Dermis blood vessel endothelial cell (primary cell): ENCODE measurements at places on chromosomes 7 and 10. TPM values are rescaled to one million over a fixed set of nuclear protein-coding genes. Genes with fewer than 3 reads are reported as not detected.

DNA sequence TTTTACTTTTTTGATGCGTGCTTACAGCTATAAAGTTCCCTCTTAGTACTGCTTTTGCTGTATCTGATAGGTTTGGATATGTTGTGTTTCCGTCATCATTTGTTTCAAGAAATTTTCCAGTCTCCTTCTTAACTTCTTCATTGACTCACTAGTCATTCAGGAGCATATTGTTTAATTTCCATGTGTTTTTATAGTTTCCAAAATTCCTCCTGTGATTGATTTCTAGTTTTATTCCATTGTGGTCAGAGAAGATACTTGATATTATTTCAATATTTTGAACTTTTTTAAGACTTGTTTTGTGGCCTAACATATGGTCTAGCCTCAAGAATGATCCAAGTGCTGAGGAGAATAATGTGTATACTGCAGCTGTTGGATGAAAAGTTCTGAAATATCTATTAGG lies 75.5 kb upstream of the CREB5 start:
- no peak for DNase-seq

- peak; percentile 42 for DNase-seq
Measured at GRCh38 chr10:14507781-14508180, 177.1 kb upstream of the FRMD4A start.

- DNase-seq = no peak
Measured at GRCh38 chr10:56844978-56845529, 484.0 kb upstream of the ZWINT start.

DNA sequence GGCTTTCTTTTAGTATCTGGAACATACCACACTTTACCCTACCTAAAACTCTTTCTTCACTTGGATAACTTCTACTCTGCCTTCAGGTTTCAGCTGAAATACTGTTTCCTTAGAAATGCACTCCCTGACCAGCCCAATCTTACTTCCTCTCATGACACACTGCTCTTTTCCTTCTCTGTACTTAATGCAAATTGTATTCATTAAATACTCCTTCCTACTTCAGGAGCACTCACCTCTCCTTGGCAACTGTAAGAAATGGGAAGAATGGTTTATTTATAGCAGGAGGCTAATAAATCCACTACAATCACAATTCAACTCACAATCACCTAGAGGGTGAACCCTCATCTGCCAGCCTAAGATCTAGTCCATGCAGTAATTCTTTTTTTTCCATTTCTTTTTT lies 15.2 kb downstream of the ZCWPW1 start:
- DNase-seq = no peak

GRCh38 chr10:102681696-102682095 lies 32.5 kb downstream of the ARL3 start:
- no peak for DNase-seq

- no peak for DNase-seq
Measured at GRCh38 chr7:47047384-47047783, 534.5 kb downstream of the TNS3 start.

Gene EPDR1
- 1.7 and 7.2 TPM in 2 replicates for total RNA-seq

GRCh38 chr10:127737563-127738511 lies 852 bp downstream of the FOXI2 start:
- no peak for DNase-seq

Gene TMEM229A
- total RNA-seq = not detected in 2 replicates

GRCh38 chr7:138864667-138865066 lies 66.7 kb upstream of the ATP6V0A4 start:
- DNase-seq = no peak

Gene KLHDC10
- total RNA-seq = 26.9 and 33.8 TPM in 2 replicates

Gene TMEM26
- not detected in 2 replicates for total RNA-seq

DNA sequence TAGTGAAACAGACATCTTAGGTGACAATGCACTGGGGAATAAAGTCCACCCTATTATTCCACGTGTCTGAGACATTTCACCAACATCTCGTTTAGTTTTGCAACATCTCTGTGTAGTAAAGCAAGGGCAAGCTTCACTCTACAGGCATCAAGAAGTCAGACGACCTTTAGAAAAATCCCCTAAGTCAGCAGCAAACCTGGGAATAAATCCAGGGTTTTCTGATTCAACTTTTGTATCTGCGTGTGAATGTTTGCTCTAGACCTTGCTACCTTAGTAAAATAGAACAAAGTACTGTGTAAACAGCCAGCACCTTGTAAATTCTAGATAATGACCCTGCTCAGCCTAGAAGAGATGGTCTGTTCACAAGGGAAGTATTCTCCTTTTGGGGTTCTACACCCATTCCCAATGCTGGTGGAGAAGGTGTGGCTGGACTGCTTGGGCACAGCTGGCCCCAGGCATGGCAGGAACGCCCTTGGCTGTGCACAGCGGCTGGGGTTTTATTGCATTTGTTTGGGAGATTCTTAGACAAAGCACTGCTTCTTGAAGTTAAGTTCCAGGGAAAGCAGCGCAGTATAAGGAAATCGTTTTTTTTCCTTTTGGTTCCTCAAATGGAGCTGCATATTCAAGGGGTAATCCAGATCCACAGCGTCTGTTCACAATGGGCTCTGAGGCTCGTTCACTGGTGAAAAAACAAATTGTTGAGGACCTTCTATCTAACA lies 38.3 kb upstream of the GALNTL5 start:
- DNase-seq = no peak

GRCh38 chr10:92103376-92104090 lies 180.0 kb downstream of the BTAF1 start:
- DNase-seq = no peak

Gene SP4
- 6.5 and 8.4 TPM in 2 replicates for total RNA-seq

DNA sequence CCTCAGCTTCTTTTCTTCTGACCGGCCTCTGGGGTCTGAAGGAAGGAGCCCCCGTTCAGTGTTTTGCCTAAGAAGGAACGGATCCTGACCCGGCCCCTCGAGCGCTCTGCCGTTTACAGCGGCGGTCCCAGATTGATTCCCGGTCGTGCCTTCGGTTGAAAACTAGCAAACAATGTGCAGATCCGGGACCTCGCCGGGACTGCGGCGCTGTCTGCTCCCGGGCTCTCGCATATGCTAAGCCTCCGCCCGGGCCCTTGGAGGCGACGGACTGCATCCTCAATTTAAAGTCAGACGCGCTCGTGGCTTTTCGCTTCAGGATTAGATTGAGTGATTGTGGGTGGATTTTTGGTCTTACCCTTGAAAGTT lies 559 bp downstream of the DBF4 start:
- peak; percentile 76 for DNase-seq

DNA sequence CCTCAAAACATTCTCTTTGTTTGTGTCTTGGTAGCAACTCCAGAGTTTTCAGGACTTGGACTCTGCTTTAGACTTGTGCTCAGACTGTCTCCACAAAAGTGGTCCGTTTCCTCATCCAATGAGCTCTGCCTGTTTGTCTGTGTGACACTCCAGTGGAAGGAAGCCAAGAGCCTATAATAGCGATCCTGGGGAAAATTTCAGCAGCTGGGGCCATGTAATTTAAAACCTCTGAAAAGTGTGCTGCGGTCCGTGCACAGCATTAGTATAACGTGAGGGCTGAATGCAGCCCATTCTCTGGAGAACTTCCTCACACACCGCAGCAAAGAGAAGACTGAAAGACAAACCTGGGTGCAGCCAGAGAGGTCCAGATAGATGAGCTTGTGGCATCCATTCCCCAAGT lies at the start of gene LRRC17:
Gene LRRC17 (plus strand): TSS at position 259 of the 400 bp plus-strand sequence. CDS start 20,914 bp downstream, outside the sequence.
- peak; percentile 68 for DNase-seq

DNA sequence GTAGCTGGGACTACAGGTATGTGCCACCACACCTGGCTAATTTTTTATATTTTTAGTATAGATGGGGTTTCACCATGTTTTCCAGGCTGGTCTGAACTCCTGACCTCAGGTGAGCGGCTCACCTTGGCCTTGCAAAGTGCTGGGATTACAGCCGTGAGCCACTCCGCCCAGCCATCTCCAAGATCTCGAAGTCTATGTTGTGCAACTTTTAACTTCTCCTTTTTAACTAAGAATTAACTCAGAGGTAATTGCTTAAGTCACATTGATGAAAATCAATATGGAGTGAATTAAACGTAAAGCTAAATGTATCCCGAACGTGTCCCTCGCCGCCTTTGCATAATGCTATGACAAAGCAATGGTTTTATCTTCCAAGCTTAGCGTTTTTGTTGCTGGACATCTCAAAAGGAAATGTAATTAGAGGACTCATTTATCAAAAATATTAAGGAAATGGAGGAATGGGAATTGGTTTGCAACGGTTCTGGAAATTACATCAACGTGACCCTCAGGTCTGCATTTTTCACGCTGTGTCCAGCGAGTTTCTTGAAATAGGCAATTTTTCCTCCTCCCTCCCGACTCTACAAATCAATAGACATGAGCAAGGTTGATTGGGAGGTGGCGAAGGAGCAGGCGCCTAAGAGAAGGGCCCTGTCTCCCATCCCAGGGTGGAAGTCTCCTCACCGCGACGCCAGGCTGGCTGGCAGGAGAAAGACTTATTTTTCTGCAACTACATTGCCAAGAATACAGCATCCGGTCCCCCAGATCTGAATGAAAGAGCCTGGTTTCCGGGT lies 89.8 kb downstream of the TMEM130 start:
- no peak for DNase-seq

GRCh38 chr10:10734356-10735064 lies 283.2 kb upstream of the CELF2 start:
- no peak for DNase-seq

GRCh38 chr10:112792487-112793201 lies 157.4 kb upstream of the TCF7L2 start:
- DNase-seq = peak; percentile 3

DNA sequence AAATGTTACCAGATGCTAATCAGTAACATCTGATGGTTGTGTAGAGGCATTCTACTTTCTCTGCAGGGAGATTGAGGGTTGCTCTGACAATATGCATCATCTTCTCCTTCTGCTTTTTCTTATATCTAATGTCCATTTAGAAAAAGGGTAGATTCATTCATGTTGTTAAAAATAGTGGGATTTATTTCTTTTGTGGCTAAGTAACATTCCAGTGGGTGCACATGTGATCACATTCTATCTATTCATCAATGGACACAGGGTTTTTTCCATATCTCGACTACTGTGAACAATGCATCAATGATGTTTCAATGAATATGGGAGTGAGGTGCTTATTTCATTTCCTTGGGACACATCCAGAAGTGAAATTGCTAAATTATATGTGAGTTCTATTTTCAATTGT lies 103.9 kb downstream of the CRPPA start:
- no peak for DNase-seq

Gene SORBS1
- 0.68 and 3.6 TPM in 2 replicates for total RNA-seq

DNA sequence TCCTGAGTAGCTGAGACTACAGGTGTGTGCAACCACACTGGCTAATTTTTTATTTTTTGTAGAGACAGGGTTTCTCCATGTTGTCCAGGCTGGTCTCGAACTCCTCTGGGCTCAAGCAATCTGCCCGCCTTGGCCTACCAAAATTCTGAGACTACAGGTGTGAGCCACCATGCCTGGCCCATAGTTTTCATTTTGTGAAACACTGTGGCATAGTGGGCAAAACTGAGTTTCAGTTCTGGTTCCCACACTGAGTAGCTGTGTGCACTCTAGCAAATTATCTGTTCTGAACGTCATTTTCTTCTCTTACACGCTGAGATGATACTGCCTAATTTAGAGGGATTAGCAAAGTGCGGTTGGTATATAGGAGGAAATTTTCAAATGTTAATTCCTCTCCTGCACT lies 13.5 kb downstream of the ATP5MK start:
- no peak for DNase-seq

Gene NRP1
- total RNA-seq = 178 and 209 TPM in 2 replicates

DNA sequence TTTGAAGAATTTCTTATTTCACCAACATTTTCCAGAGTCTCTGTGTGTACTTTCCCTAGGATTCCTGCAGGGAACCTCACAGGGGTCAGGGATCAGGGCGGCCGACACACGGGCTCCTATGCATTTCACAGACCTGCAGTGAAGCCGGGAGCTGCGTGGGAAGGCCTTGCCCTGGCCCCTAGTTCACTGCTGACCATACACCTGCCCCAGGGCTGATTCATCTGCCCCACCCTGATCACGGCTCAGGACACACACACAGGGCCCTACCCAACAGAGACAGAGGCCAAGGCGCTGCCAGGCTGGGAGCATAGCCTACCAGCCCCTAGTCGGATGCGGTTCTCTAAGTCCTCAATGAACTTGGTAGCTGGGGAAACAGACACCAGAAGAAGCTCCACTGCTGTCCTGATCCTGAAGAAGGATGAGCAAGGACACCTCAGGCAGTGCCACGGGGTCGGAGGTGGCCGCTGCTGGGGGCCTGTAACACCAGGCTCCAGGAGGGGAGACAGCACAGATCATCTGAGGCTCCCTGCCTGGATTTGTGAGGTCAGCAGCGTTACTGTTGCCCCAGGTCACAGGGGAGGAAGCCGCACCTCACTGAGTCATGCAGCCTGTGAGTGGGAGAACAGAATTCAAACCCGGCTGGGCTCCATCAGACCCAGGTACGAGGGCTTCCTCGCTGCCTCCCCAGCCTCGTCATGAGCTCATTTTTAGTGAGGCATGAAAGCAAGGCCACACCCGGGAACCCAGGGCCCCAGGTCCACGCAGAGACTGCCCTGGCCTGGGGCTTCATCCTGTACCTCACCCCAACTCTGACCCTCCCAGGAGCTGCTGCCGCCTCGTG lies 278.8 kb upstream of the PPP2R2D start:
- no peak for DNase-seq

- DNase-seq = peak; percentile 83
Measured at GRCh38 chr10:61904733-61905725, 3.5 kb downstream of the ARID5B start.

- no peak for DNase-seq
Measured at GRCh38 chr10:66167816-66168215, 758.0 kb upstream of the LRRTM3 start.

GRCh38 chr10:18254086-18254485 lies 113.9 kb downstream of the CACNB2 start:
- no peak for DNase-seq

GRCh38 chr10:62511656-62512055 lies 137.5 kb downstream of the ZNF365 start:
- no peak for DNase-seq

Gene C7orf57
- not detected in 2 replicates for total RNA-seq

DNA sequence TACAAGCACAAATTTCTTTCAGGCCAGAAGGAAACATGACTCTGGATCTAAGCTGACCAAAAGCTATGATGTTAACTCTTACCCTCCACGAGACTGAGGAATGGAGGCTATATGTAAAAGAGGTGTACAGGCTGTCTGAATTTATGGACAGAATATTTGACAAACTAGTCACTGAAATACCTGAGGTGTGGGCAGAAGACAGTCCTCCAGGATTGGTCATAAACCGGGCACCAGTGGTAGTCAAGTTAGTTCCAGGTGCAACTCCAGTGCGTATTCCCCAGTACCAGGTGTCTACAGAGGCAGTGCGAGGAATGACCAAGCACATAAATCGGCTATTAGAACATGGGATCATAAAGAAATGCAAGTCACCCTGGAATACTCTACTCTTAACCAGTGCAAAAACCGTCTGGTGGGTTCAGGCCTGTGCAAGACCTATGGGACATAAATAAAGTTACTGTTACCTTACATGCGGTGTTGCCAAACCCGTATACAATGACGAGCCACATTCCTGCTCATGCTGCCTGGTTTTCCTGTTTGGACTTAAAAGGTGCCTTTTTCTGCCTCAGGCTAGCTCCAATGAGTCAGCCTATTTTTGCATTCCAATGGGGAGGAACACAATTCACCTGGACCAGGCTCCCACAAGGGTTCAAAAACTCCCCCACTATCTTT lies 6.7 kb upstream of the CYREN start:
- no peak for DNase-seq

Gene CFAP46
- 0.19 and 0.85 TPM in 2 replicates for total RNA-seq
